ENCODE measurements at places on chromosomes 4 and X. TPM values are rescaled to one million over a fixed set of nuclear protein-coding genes. Genes with fewer than 3 reads are reported as not detected.

Gene CHRNA9
- total RNA-seq, result not detected

Gene RBMX
- total RNA-seq, result 132 TPM

Gene SPARCL1
- total RNA-seq, result 0.13 TPM

Gene PPP4R3C
- total RNA-seq, result not detected

Gene OPRPN
- not detected for total RNA-seq

Gene DCAF8L2
- not detected for total RNA-seq

Gene GPM6B
- 36.3 TPM for total RNA-seq

Gene ADAMTS3
- 11.1 TPM for total RNA-seq

Gene IRS4
- not detected for total RNA-seq

Gene CD38
- total RNA-seq, result under 0.01 TPM

Gene OTC
- total RNA-seq, result not detected

Gene SOWAHB
- under 0.01 TPM for total RNA-seq

Gene FREM3
- 0.44 TPM for total RNA-seq

Gene PASD1
- total RNA-seq, result not detected

Gene RASL11B
- not detected for total RNA-seq

Gene TEC
- 0.37 TPM for total RNA-seq

Gene XAGE1B
- not detected for total RNA-seq

Gene EDA
- 0.79 TPM for total RNA-seq

Gene JCHAIN
- total RNA-seq, result 0.12 TPM

Measured in aortic smooth muscle cell (primary cell).